ENCODE measurements at places on chromosomes 12 and 14.

GRCh38 chr12:87368259-87368658 is 660.9 kb downstream of the C12orf50 start:
- no peak for DNase-seq

DNA sequence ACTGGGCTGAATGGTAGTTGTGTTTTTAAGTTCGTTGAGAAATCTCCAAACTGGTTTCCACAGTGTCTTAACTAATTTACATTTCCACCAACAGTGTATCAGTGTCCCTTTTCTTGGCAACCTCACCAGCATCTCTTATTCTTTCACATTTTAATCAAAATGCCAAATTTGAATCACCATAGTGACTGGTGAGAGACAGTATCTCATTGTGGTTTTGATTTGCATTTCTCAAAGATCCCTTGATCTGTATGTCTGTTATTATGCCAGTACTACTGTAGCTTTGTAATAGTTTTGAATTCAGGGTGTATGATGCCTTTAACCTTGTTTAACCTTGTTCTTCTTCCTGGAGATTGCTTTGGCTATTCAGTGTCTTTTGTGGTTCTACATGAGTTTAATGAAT is 2.2 kb upstream of the EIF2S3B start:
- DNase-seq: no peak

- peak; percentile 70 for DNase-seq
These were observed 3.6 kb downstream of the IFT43 start for GRCh38 chr14:75989134-75989533.

DNA sequence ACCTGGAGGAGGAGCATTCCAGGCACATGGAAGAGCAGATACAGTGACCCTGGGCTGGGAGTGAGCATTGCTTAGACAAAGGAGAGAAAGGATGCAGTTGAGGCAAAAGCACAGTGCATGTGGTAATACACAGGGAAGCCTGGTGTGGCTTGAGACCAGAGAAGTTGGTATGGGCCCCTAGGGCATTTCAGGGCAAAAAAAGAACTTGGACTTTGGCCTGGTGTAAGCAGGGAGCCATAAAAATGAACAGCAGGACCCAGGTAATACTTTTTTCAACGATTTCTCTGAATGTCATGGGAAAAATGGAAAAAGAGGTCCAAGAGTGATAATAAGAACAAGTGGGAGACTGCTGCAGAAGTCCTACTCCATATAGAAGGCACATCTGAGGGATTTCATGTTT is 163.9 kb downstream of the ASCL4 start:
- no peak for DNase-seq

DNA sequence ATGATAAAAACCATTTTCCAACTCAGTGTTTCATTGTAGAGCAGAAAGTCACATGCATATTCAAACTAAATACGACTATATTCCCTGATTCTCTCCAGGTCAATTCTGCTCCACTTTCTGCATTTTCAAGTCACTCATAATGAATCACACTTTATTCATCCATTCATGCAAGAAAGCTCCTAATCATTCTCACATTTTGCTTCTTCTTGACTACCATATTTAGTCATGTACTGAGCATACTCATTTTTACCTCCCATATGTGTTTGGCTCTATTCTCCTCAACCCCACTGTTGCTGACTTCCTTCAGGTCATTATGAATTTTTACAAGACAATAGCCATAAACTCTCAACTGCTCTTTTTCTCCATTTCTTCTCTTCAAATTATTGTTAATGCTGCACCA is 43.4 kb upstream of the PIK3C2G start:
- DNase-seq: no peak

GRCh38 chr12:117830471-117830870 is 138.3 kb downstream of the KSR2 start:
- DNase-seq: no peak

- no peak for DNase-seq
These were observed 36.5 kb downstream of the GYS2 start for GRCh38 chr12:21568115-21568514.

DNA sequence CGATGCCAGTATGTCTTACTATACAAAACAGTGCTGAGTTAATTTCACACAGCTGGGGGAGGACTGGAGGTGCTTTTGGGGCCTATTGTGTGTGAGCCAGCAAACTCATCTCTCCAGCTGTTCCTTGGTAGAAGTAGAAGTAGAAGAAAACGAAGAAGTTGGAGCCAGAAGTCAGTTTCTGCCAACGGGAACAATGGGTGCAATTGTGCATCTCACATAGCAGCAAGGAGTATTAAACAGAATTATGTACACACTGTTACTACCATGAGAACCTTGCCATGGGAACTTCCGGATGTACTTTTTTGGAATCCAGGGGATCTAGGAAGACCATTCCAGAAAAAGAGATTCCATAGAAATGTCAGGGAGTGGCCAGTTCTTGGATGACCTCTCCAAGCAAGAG is 88.6 kb downstream of the VCPKMT start:
- DNase-seq: no peak

DNA sequence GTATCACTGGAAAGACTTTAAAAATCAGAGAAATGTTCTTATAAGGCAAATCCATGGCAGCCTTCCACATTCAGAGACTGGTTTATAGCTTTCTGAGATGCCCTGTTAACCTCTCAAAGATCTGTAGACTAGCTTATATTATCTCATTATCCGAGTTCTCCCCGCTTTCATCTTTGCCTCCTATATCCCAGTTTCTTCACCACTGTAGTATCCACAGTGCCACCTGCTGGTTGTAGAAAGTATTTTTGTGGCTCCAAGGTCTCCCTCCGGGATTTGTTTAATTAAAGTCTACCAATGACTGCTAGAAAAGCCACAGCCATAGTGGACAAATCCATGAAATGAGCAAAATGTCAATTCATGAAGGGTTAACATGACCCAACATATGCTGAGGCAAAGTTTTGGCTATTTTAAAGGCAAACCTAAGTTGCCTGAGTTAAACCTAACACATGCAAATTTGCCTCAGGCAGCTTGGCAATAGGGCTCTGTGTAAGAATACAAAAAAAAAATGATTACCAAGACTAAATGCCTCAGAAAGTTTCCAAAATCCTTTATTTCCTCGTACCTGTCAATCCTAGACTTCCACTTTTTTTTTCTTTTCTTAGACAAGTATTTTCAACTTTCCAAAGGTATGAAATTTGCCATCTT is 218.8 kb upstream of the BMP4 start:
- DNase-seq: peak; percentile 84

DNA sequence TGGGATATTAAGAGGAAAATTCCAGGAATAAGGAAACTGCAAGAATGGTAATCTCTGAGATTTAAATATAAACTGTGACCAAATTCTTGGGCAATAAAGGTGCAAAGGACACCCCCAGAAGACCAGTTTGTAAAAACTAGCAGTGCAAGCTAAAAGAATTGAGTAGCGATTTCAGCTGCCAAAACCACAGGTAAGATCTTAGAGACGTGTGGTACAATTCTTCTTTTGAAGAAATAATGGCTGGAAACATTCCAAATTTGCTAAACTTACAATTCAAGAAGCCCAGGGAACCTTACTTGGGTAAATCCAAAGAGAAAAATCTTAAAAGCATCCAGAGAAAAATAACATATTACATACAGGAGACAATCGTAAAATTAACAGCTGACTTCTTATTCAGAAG is 12.0 kb downstream of the CATSPERB start:
- DNase-seq: no peak

- DNase-seq: peak; percentile 64
These were observed at the start of gene KCNH3 for GRCh38 chr12:49538510-49539403. TSS of gene KCNH3 (plus strand) at chr12:49539030. CDS start at chr12:49539417, 387 bp downstream.

DNA sequence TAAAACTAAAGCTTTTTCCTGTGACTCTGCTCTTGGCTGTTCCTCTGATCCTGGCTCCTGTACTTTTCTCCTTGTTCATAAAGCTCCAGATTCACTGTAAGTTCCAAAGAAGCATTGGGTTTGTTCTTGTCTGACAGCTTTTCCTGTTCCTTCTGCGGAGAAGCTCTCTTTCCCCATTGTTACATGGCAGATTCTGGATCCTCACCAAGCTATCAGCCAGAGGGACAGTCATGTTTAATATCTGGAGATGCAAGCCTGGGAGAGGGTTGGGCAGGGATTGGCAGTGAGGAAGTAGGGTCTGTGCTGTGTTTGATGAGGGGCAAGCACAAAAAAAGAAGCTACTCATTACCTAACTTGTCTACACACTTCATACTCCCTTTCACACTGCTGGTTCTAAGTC is 107.9 kb downstream of the AKAP6 start:
- no peak for DNase-seq

DNA sequence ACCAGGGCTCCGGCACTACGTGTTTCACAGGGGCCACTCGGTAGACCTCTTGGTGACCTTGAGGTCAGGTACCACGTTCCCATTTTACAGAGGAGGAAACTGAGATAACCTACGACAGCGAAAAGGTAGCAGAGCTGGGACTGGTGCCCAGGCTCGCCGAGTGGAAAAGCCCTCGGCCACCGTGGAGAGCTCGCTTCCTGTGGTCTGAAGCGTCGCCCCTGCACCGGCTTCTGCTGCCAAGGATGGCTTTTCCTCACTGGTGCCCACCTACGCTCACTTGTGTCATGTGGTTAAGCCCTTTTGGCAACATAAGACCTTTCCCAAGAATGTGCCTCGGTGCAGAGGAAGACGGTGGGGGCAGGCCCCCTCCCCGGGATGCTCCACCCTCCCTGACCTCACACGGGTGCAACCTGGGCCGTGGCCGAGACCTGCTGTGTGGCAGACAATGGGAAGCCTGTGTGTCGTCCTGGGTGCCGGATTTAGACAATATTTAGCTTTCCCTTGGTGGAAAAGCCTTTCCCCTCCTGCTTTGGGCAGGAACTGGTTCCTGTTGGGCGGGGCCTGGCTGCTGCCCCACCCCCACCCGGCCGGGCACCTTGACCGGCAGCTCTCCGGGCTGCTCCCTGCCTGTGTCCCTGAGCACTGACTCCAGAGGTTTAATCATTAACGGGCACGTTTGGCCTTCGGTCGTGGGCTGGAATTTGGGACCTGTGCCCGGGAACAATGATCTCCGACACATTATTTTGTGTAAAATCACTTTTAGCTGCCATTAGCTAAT is 32.4 kb upstream of the PPP1R13B start:
- DNase-seq: no peak

DNA sequence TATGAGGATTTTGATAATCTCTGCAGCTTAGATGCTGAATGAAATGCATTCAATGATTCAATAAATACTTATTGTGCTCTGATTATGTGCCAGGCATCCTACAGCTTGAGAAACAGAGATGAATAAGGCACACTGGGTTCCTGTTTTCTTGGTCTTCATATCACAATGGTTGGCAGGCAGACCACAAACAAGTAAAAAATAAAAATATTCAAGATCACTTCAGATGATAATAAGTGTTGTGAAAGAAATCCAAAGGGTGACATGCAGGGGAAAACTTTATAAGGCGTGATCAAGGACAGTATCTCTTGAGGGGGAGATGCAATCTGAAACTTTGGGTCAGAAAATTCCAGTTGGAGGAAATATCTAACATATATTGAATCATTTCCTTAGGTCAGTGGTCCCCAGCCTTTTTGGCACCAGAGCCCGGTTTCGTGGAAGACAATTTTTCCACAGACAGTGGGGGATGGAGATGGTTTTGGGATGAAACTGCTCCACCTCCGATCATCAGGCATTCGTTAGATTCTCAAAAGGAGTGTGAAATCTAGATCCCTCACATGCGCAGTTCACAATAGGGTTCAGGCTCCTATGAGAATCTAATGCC is 73.7 kb upstream of the RAP1B start:
- DNase-seq: no peak

GRCh38 chr14:33716921-33717320 is 234.0 kb downstream of the EGLN3 start:
- DNase-seq: no peak

DNA sequence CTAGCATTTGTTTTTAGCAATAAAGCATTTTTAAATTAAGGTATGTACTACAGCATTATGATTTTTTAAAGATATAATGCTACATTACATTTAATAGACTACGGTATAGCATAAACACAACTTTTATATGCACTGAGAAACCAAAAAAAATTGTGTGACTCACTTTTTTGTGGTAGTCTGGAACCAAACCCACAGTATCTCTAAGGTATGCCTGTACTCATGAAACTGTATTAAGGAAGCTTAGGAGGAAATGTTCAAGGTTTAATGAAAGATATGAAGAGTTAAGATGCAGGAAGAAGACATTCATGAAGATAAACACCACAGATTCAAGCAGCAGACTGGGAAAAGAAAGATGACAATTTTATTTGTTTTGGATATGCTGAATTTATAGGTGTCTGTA is 51.7 kb downstream of the PPP1R12A start:
- peak; percentile 58 for DNase-seq

DNA sequence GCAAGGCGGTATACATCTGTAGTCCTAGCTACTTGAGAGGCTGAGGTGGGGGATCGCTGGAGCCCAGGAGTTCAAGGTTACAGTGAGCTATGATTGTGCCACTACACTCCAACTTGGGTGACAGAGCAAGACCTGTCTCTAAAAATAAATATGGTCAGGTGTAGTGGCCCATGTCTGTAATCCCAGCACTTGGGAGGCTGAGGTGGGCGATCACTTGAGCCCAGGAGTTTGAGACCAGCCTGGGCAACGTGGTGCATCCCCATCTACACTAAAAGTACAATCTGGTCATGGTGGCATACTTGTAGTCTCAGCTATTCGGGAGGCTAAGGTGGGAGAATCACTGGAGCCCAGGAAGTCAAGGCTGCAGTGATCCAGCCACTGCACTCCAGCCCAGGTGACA is 40.6 kb downstream of the HECTD1 start:
- DNase-seq: no peak

DNA sequence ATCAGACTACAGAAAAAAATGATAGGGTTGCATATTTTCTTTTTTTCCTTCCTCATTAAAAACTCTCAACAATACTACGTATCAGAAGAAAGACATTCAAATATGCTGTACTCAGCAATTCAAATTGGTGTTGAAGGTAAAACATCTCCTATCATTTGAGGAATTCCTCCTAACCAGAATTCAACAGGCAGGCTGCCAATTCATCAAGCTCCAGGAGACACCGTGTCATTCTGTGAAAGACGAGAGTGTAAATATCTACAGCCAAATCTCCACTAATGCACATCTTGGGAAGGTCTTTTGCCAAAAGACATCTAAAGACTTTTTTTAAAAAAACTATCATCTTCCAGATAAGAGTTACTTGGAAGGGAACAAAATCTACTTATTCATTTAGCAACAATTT is 26.6 kb downstream of the NT5DC3 start:
- DNase-seq: peak; percentile 67
